ENCODE measurements at places on chromosomes 5 and 9.

- DNase-seq: no peak
Observed at GRCh38 chr5:82793808-82794419, 283.3 kb downstream of the TMEM167A start.

DNA sequence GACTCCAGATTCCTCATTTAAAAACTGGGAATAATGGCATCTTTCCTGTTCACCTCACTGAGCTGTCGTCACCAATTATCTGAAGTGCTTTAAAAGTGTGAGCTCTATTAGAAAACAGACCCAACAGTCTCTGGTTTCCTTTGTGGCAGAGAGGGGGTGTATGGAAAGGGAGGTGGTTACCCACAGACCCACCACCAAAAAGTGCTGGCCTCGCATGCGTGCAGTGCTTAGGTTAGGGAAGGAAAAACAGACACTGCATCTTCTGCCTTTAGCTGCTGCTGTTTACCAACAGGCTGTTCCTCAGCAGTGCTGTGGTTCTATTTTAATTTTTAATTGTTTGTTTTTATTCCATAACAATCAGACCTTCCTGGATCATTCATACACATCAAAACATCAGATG lies 249.6 kb downstream of the PIK3R1 start:
- no peak for DNase-seq

- DNase-seq: no peak
Observed at GRCh38 chr5:149414405-149415065, 35.4 kb upstream of the IL17B start.

DNA sequence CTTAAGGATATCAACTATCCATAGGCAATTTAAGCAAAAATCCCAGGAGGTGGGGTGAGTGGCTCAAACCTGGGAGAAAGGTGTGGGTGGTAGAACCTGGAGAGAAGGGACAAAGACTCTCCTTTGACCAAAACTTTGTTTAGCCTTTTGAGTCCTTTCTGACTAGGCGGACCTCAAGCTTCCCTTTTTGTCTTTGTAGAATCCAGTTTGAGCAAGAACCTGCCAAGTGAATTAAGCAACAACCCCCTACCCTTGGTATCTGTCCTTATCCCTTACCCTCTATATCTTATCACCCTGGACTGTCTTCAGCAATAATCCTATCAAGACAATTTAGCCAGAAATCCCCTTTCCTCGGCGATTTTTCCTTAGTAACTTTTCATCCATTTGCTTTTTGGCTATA lies 53.5 kb upstream of the SLC28A3 start:
- DNase-seq: no peak

DNA sequence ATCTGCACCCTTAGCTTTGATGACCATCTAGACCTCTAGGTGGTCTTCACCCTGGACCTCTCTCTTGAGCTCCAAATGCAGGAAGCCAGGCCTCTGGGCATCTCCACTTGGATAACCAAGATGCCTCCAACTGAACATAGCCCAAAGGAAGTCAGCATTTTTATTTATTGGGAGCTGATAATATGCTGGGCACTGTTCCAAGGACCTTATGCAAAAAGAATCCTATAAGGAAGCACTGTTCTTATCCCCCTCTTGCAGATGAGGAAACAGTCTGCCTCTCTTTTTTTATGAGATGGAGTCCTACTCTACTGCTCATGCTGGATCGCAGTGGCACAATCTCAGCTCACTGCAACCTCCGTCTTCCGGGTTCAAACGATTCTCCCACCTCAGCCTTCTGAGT lies 219.9 kb downstream of the CDK5RAP2 start:
- no peak for DNase-seq

DNA sequence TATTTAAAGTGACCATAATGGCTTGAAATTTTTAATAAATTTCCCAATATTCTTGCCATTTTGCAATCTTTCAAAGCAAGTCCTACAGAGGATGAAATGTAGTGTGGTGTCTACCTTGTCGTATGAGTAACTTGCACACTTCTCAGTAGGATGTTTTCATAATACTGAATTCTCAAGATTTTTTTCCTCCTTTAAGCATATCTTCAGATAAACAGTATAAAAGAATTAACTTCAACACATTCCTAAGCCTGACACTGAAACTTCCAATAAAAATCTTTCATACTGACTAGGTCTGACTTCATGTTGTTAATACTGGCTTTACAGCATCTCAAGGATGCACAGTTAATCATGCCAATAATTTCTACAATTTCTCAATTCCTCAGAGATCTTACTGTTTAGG lies 62.0 kb downstream of the DROSHA start:
- DNase-seq: no peak

- DNase-seq: no peak
Observed at GRCh38 chr5:122741681-122742080, 33.2 kb upstream of the SNX2 start.

DNA sequence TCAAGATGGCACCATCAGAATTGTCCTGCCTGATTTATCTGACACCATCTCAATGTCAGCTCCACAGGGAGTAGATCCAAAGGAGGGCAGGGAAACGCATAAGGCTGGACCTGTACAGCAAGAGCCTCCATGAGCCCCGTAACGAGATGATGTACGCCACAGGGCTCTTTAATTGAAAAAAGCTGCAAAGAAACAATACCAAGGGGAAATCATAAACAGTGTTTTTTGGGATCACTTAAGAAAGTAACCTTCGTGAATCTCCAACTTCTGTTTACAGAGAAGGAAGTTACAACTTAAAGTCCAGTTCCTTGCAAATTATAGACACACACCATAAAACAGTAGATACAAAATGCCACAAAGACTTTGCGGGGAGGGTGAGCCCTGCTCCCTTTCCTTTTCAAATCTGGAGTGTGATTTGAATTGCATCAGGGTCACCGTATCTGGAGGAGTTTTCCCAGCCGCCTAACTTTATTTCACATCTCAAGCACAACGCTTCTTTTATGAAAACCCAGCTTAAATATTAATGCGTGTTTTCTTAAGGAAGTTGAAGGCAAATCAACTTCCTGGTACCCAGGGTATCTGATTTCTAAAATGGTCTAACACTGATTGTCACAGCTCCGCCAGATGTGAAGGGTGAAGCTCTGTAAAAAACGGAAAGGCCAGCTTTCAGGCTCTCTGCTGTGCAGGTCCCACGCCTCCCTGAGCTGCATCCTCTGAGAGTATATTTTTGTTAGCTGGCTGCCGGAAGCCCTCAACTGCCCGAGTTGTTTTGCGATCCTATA lies 88.9 kb downstream of the EBF1 start:
- no peak for DNase-seq

- DNase-seq: no peak
Observed at GRCh38 chr5:106876665-106877194, 794.0 kb downstream of the EFNA5 start.

DNA sequence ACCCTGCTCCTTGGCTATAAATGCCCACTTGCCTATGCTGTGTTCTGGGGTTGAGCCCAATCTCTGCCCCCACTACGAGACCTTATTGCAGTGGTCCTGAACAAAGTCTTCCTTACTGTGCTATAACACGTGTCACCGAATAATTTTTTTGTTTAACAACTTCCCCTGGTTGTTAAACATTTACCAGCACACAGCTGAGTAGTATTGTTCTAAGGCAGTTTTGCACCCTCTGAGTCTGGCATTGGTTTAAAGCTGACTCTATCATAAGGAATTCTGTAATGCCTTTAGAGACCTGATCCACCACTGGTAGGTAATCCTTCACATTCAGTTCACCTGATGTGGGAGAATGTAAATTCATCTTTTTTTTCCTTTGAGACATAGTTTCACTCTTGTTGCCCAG lies 25.6 kb upstream of the ANKRD31 start:
- no peak for DNase-seq

DNA sequence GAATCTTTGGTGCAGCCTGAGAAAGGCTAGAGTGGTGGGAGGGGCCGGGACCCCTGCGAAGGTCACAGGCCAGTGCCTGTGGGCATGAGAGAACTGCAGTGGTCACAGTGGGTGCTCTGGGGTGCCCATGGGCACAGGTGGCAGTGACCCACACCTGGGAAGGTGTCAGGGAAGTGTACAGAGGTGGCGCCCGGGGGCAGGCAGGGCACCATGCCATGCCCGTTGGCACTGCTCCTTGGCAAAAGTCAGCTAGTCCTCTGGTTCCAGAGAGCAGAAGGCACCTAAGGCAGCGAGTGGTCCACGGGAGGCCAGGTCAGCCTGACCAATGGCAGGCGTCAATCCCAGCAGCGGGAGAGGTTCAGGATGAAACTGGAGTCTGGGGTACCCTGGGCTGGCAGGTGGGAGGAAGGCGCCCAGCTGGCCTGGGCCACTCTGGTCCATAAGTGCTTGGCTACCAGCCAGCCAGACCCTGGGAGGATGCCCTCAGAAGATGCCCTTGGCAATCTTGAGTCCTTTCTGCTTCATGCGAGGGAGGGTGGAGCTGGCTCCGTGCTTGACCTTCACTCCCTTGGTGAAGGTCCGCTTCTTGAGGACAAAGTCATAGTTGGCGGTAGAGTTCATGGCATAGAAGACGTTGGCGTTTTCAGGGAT lies 22.8 kb downstream of the RALGDS start:
- DNase-seq: no peak

GRCh38 chr9:35826071-35826701 lies 2.3 kb downstream of the FAM221B start:
- DNase-seq: no peak

GRCh38 chr5:113276001-113276400 lies 158.8 kb downstream of the TSSK1B start:
- DNase-seq: no peak

GRCh38 chr5:17831279-17831678 lies 197.0 kb downstream of the TAF11L14 start:
- DNase-seq: no peak

GRCh38 chr9:99760421-99760820 lies 61.3 kb upstream of the NR4A3 start:
- DNase-seq: no peak

- no peak for DNase-seq
Observed at GRCh38 chr5:150057052-150057451, 29.3 kb downstream of the CSF1R start.

DNA sequence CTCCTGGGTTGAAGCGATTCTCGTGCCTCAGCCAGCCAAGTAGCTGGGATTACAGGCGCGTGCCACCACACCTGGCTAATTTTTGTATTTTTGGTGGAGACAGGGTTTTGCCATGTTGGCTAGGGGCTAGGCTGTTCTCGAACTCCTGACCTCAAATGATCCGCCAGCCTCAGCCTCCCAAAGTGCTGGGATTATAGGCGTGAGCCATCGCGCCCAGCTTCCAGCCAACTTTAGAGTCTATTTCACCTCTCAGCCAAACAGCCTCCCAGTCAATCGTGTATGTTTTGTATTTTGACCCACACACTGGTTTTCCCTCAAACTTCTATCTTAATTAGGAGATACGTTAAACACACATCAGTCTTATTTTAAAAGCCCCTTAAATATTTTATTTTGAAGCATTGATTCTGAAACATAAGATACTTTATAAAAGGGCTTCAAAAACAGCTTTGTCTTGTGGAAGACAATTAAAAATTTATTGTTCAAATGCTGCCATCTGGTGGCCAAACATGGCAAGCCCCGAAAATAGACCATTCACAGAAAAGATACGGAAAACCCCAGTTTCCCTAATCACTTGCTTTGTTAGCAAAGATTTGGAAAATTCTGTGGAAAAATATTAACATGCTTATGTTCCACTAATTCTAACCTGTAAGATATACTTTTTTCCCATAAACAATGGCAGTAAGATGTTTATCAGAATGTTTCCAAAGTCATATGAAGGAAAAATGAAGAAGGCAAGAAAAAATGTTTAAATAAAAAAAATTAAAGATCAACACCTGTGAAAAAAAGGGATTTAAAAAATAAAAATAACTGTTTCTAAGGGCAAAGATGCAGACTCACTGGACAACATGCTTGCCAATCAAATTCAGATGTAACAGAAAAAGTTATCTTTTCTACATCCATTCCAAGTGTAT lies 33.1 kb downstream of the APTX start:
- DNase-seq: no peak

DNA sequence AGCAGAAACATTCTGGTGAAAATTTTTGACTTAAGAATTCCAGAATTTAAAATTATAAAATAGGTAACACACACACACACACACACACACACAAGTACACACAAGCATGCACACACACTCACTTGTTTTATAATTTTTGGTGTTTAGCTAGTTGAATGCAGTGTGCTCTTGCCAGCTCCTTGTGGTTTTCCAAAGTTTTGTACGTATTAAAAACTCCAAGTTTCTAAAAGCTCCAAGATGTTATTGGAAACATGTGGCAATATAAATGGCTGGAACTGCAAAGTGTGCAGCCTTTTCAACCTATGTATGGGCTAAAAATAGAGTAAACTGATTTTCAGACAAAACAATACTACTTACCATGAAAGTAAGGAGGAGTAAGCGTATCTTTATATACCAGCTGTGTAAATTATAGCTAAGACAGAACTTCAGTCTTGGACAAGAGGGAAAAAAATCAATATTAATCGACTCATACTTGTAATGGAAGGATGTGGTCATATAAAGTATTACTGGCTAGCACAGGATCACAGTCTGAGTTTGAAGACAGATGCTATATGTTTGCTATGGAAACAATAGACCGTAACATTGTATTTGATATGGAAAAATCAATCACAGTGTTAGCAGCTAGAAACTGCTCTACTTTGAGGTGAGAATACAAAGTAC lies 727.1 kb upstream of the GRAMD2B start:
- DNase-seq: no peak

DNA sequence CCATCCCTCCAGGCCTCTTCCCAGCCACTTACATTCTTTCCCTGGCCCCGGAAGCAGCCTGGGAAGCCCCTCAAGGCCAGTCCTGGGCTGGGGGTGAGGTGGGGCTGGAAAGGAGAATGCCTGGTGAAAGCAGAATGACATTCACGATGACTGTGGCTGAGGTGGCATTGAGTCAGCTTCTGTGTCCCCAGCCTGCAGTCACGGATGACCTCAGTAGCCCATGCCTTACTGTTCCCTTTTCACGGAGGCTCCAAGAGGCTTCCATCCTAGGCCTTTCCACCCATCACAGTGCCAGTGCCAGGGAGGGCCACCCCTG lies 2.7 kb downstream of the PRDM12 start:
- DNase-seq: no peak

- DNase-seq: no peak
Observed at GRCh38 chr5:5089895-5090649, 50.1 kb upstream of the ADAMTS16 start.

DNA sequence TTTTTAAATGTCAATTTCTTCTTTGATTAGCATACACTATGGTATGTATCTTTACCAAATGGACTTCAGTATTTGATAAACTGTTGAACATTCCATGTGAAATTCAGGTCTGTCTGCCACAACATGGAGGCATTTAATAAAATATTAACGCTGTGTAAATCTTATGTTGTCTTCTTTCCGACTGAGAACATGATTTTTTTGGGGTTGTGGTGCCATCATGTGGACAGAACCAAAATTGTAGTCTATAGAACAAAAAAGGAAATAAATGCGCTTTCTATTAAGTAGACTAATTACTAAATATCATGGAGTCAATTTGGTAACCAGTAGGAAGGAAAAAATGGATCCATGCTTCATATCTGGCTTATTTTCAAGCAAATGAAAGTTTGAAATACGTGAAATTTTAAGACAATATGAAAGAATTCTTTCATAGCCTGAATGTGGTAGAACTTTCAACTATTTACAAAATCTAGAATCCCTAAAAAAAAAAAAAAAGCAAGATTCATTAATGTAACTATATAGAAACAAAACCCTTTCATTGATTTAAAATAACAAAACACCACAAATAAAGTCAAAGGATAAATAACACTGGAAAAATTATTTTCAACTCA lies 2.8 kb upstream of the PLK2 start:
- no peak for DNase-seq
